Stimulated activated CD4-positive, alpha-beta T cell treated with anti-CD3 and anti-CD28 coated beads, Interleukin-1b, Interleukin-23, amount 100 ng/mL, for 1 hour (primary cell): ENCODE measurements at places on chromosomes 3 and 15.

DNA sequence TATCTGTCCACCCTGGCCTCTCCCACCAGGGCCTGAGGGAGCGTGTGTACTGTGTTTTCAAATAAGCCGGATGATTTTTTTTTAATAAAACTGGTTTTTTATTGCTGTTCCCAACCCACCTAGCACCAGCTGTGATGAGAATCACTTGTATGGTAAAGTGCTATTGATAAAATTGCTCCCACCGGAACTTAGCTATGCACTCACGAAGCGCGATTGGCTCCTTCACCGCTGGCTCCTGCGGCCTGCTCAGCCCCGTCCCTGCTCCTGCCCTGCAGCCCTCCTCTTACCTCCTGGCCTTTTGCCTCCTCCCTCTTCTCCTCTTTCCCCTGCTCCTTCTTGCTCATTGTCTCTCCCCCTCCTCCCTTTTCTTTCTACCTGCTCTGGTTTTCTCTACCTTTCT, 183.7 kb downstream of the TLE3 start:
- no peak for DNase-seq

DNA sequence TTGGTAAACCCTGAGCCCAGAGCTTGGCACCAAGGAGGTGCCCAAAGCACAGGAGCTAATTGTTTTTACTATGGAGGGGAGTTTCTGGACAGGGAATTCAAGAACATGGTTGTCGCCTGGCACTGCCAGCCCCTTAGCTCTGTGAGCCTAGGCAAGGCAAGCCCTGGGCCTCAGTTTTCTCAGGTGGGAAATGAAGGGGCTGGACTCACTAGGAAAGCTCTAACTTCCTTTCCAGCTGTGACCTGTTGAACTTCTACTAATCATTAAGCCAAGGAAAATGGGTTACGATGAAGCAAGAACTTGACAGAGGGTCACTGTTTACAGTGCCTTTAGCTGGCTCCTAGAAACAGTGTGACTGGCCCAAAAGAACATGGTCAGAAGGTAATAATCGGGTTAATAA, 277.2 kb downstream of the SHQ1 start:
- DNase-seq = no peak

GRCh38 chr15:62164014-62164395, 1.1 kb downstream of the C2CD4B start:
- DNase-seq = no peak

DNA sequence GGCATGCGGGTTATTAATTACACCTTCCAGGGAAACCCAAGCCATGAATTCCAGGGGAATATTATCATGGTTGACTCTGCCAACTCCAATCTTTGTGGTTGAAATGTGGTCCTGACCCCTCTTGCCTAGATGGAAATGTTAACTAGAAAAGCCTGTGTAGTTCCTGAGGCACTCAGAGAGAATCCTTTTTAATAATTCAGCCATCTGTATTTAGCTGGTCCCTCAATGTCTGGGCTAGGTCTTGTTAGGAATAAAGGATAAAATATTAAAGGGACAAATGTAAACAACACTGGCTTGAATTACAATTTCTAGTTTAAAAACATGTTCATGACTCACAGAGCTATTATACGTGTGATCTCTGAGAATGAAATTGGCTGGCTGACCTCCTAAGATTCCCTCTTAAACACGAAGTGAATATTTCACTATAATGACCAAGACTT, 435.2 kb upstream of the SUCLG2 start:
- no peak for DNase-seq

DNA sequence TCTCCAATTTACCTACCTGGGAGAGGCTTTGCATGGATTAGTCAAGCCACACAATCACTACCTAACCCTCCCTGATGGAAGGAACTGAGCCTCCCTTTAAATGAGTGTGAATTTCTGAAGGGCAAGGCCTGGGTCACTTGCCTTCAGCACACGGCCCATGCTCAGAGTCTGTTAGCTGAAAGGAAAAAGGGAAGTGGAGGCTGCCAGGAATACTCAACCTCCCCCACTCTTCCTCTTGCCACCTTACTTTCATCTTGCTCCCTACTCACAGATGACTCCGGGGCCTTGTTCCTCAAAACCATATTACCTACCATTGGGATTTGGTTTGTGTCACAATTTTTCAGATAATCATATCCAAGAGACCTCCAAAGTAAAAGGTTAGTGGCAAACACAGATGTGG, 220.0 kb downstream of the ABHD5 start:
- no peak for DNase-seq
